Stimulated activated CD4-positive, alpha-beta T cell treated with anti-CD3 and anti-CD28 coated beads, TNF-alpha, amount 100 ng/mL, for 1 hour (primary cell): ENCODE measurements at places on chromosomes 2 and 18.

DNA sequence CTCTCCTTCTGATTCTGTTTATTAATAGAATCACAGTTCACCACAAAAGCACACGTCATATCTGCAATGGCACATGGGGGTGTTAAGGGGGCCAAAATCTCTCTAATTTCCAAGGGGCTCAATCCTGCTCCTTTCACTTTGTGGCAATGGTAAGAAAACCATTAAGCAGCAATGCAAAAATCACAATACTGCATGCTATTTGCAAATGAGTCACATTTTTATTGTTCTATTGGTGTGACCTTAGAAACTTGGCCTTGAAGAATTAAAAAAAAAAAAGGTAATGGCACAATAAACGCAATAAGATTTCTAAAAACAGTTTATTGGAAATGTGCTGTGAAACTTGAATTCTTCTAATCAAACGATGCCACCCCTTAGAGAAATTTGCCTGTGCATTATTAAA, 251.5 kb downstream of the ZNF521 start:
- no peak for DNase-seq

GRCh38 chr18:39911716-39912115, 2043.3 kb upstream of the PIK3C3 start:
- DNase-seq, result no peak

DNA sequence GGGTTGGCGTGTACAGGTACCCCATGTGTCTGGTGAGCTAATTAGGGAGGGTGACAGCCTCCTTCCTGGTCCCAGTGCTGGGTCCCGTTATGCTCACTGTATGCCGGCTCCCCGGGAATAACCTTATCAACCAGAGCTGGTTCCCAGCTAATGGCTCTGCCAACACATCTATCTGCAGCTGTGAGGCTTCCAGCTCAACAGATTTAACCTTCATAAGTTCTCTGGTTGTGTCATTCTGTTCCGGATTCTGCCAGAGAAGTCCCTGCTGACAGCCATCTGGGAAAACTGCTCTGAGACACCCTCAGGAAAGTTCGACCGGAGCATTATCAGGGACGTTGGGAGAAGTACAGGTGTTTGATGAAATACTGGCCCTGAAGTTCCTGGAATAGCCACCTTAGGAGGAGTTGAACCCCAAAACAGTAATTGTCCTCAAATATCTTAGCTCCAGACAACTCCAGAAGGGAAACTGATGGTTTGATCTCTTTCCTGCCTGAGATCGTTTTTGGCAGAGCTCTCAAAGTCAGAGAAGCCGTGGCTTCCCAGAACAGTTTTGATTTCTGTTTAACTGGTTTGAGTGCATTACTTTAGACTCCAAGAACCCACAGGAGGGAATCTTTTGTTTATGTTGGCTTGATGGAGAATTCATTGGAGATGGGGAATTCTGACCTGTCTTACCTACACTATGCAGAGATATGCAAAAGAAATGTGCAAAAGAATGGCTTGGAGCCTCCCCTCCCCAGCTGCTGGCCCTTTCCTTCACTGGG, 39.4 kb upstream of the TXNDC2 start:
- no peak for DNase-seq

GRCh38 chr2:167253025-167253424, 364.7 kb downstream of the XIRP2 start:
- no peak for DNase-seq

- no peak for DNase-seq
Measured at GRCh38 chr2:204389856-204390255, 155.4 kb upstream of the PARD3B start.

DNA sequence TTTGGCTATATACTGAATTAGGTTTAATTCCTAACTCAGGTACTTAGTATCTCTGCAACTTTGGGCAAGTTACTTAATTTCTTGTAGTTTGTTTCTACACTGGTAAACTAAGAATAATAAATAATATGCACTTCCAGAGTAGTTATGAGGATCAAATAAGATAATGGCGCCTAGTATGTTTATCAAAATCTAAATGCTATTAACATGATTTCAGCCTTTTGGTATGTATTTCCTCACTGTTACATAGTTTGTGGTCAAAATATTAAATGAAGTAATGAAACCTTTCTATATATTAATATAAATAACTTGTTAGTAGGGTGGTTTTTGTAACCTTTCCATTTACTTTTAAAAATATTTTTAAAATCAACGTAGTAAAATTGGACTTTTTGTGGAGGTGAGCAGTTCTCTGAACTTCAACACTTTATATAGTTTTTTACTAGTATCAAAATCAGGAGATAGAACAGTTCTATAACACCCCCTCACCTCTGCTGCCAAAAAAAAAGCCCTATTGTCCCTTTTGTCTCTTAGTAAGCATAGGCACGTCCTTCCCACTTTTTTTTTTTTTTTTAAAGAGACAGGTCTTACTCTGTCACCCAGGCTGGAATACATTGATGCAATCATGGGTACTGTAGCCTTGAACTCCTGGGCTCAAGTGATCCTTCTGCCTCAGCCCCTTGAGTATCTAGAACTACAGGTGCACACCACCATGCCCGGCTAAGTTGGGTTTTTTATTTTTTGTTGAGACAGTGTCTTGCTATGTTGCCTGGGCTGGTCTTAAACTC, 44.8 kb downstream of the RAB3GAP1 start:
- DNase-seq, result no peak

DNA sequence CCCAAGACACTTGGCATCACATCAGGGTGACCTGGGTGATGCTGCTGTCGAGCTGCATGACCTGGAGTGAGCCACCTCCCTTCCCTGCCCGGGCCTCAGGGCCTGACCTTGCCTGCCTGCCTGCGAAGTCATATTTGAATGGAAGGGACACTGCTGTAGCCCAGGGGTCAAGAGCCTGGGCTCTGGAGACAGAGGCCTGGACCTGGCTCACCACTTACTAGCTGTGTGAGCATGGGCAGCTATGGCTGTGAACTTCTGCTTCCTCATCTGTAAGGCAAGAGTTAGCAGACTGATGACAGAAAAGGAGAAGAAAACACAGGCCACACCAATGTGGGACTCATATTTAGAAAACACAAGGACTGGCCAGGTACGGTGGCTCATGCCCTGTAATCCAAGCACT, 118.7 kb downstream of the ZFP36L2 start:
- no peak for DNase-seq
